ENCODE measurements at places on chromosomes 6 and 20.

DNA sequence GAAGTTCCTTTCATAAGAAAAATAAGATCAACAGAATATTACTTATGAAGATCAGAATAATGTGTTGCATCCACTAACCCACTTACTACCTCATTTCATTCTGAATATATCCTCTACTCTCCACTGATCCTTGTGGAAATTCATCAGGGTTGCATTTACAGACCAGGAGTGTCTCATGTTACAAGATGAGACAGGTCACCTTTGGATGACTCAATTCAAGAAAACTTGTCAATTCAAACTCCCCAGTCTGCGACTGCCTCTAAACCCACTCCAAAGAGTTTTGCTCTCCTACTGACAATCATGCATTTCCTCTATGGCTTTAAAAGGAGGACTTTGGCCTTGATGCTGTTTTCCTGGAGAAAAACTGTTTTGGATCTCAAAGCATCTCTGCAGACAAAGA, 68.4 kb downstream of the ID4 start:
- DNase-seq: no peak

GRCh38 chr6:96302991-96303390, 218.6 kb upstream of the UFL1 start:
- no peak for DNase-seq

DNA sequence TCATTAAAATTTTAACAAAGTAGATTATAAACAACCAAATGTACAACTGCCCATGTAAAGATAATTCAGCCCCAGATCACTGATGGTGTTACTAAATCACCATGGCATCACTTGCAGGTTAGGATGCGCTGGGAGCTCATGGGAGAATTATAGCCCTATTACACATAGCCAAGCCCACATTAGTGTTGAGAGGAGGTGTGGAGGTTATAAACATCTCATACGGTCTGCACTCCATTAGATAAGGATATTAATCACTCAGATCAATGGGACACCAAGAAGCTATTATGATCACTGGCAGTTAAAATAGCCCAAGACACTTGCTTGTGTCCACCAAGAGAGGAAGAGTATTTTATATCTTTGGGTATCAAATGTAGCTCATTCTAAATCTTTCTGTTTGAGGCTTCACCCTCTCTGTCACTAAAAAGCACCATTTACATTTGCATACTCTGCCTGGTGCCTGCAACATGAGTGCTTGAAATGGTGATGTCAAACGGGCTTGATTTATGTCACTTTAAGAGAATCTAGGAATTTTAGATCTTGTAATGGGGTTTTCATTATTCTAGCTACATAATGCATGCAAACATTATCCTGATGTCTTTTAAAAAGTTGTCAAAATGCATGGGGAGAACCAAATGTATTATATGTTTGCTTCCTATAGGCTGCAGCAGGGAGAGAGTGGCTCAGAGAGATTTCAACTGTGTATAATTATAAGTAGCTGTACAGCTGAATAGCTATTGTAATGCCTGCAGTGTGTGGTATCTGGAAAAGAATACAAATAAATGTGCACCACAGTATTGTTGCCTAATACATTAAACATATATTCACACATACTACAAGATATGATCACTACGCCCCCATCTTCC, 654.1 kb upstream of the MARCKS start:
- no peak for DNase-seq

DNA sequence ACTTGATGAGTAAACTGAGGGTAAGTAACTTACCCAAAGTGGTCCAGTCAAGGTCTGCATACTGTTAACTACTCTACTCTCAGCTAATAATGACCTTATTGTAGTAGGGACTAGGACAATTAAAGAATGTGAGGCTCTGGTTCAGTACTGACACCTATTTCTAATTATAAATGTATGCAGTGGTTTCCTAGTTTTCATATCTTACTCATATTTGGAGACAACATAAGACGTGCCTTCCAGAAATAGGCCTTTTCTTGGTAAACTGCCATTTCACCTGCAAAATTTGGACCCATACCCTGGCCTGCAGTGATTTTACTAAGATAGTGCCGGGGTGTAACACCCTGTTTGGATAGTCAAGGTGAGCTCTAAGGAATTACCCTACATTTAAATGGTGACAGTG, 24.7 kb downstream of the GJA1 start:
- no peak for DNase-seq

DNA sequence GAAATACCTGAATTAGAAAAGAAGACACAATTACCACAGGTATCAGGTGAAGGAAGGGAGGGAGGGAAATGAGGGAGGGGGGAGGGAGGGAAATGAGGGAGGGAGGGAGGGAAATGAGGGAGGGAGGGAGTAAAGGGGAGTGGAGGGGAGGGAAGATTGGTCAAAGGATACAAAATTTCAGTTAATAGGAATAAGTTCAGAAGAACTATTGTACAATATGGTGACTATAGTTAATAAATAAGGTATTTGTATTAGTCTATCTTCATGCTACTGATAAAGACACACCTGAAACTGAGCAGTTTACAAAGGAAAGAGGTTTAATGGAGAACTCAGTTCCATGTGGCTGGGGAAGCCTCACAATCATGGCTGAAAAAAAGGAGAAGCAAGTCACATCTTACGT, 185.7 kb downstream of the EYA2 start:
- DNase-seq: no peak

- no peak for DNase-seq
Observed at GRCh38 chr6:70274338-70274737, 28.5 kb downstream of the COL9A1 start.

DNA sequence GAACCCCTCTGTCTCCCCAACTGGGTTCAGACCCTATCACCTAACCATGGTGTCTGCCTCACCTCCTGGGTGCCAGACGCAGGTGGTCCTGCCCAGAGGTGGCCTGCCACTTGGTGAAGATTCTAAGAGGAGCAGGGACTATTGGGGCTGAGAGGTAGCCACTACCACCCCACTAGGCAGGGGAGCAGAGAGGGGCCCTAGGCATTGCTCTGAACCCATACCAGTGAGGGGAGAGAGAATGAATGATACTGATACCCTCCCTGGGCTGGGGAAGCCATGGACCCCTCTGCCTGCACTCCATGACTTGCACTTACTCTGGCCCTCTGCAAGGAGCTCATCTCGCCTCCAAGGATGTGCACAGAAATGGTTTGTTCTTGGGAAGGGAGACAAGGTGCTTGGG, 31.7 kb upstream of the SPDEF start:
- no peak for DNase-seq

GRCh38 chr6:155193526-155193925, 70.3 kb upstream of the CLDN20 start:
- no peak for DNase-seq

DNA sequence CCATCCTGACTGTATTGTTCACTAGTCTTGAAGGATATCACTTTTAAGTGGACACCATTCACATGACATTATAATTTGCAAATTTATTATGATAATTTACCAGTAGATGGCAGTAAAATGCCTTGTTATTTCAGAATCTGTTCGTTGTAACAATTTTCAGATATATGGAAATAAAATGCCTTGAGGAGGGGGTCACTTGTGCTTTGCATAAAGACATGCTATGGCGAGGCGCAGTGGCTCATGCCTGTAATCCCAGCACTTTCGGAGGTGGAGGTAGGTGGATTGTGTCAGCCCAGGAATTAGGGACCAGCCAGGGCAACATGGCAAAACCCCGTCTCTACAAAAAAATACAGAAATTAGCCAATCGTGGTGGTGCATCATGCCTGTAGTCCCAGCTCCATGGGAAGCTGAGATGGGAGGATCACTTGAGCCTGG, 9.0 kb upstream of the NCOA6 start:
- peak; percentile 35 for DNase-seq

DNA sequence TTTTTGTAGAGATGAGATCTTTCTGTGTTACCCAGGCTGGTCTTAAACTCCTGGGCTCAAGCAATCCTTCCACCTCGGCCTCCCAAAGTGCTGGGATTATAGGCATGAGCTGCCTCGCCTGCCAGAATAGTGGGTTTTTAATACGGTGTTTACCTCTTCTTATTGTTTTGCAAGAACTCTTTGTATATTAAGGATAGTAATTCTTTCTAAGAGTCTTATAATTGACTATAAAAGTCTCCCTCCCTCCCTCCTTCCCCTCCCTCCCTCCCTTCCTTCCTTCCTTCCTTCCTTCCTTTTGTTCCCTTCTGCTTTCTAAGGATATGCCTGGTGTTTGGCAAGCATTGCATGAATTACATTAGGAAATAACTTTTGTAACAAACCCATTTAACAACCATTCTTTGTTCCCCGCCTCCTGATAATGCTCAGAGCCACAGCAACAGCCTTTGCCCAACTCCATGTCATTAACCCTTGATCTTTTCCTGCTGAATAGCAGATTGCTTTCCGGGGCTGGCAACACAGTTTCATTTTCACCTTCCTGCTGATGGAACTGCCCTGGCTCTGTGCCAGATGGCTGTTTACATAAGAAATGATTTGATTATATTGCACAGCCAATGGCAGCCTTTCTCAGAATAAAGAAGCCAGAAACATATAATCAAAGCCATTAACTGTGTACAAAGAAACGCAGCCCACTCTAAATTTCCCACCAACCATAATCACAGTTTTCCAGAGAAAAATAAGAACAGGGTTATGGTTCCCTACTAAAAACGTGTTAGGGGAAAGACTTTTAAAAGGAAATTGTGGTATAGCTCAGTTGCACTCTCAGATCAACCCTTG, 143.7 kb upstream of the PTPN1 start:
- peak; percentile 84 for DNase-seq

- DNase-seq: no peak
Observed at GRCh38 chr6:64724091-64724490, 982.9 kb downstream of the EYS start.

GRCh38 chr6:35044761-35045421, 96.2 kb downstream of the TCP11 start:
- no peak for DNase-seq

DNA sequence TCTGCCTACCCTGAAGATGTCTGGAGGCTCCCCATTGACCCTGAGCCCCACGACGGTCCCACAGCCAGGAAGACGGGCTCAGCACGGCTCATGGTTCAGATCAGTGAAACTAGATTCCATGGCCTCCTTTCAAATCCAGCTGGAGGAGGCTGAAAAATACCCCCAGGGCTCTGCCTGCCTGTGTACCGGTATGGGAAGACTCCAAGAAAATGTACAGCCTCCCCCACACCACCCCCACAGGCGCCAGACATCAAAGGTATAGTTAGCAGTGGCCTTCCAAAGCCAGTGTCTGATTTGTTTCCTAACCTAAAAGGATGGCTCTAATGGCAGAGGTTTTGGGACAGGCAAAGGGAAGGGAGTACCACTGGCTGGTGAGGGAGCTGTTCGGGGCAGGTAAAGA, 86.2 kb upstream of the SNAP25 start:
- no peak for DNase-seq

DNA sequence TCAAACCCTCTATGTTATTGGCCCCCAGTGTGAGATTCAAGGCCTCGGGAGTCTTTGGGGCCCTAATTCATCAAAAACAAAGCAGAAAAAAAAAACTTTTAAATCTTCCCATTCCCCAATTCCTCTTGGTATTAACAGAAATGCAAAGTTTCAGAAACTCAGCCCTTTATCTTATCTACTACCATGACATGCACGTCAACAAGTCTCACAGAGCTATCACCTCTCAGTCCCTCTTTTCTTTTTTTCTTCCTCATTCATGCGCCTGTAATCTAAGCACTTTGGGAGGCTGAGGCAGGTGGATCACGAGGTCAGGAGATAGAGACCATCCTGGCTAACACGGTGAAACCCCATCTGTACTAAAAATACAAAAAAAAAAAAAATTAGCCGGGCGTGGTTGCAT, 22.7 kb downstream of the SAMD3 start:
- no peak for DNase-seq

- no peak for DNase-seq
Observed at GRCh38 chr6:31701666-31702404, 1.3 kb downstream of the ABHD16A start.

GRCh38 chr6:133435065-133435728, 194.0 kb downstream of the EYA4 start:
- no peak for DNase-seq

GRCh38 chr6:88565409-88565811, 398.0 kb downstream of the RNGTT start:
- DNase-seq: no peak

DNA sequence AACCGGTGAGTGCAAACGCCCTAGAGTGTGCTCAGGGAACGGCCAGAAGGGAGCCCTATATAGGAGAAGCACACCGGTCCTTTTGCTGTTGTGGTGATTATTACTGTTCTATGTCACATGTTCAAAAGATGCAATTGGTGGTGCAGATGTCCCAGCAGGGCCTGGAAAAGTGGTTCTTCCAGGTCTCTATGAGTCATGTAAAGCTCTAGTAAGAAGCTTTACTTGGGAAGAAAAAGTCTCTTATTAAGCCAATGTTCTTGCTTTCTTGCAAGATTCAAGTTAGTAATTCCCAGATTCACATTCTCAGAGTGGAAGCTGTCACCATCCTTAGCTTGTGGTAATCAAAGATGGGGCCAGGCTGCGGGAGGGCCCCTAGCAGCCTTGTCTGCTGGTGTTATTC, 23.3 kb downstream of the EDN3 start:
- DNase-seq: no peak

DNA sequence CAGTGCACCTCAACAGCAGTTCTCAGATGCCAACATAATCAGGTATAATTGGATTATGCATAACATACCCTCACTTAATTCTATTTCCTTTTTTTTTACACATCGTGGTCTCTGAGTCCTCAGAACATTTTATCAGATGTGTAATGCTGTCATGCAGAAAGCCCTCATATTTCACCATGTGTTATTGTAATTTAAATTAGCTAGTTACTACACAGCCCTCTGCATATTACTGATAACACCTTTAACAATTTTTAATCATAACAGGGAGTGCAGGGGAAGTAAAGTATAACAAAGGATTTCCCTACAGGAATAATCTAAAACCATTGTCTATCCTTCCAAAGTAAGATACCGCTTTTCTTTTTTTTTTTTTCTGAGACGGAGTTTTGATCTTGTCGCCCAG, 91.9 kb upstream of the CCDC28A start:
- DNase-seq: no peak

DNA sequence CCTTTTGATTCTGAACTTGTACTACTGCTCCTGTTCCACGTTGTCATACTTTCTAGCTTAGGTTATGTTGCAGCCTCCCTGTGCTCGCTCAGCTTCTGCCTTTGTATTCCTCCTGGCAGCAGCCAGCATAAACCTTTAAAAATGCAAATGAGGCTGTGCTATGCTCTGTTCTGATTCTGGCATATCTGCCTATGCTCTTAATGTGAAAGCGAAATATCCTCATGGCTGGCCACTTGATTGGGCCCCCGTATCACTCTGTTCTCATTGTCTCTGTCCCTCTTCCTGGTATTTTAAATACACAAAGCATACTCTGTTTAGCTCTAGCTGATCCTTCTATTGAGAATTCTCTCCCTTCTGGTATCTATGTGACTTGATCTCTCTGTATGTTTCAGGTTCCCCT, 139.0 kb downstream of the JARID2 start:
- no peak for DNase-seq

- no peak for DNase-seq
Observed at GRCh38 chr6:74942130-74942529, 263.7 kb downstream of the COL12A1 start.

All from Jurkat, Clone E6-1 (cell line).